ENCODE measurements at places on chromosomes 3 and 15.
A peak's percentile ranks its signal among the peaks of the same experiment; 100 is the strongest.

- no peak for DNase-seq
These were observed 40.8 kb upstream of the IQCF6 start for GRCh38 chr3:51819709-51820406.

DNA sequence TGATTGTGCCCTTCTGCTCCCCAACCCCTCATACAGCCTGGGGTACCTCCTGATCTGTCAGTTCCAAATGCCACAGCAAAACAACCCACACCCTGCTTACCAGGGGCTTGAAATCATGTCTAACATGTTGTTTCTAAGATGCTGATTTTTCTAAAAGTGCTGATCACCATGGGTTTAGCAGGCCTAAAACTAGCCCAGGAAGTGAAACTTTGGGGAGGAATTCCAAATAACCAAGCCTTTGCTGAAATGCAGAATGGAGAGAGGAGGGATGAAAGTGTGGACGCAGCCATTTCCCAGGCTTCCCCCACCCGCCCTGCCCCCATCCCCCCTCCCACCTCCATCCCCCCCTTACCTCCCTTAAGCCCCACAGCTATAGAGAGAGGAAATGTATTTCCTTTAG, 2.0 kb upstream of the HRH1 start:
- no peak for DNase-seq

- DNase-seq, result no peak
These were observed 3.0 kb upstream of the ZNF774 start for GRCh38 chr15:90349072-90349471.

- DNase-seq, result no peak
These were observed 235.2 kb downstream of the TLE3 start for GRCh38 chr15:69862540-69862939.

GRCh38 chr3:189586941-189587663, 44.1 kb upstream of the TP63 start:
- no peak for DNase-seq

DNA sequence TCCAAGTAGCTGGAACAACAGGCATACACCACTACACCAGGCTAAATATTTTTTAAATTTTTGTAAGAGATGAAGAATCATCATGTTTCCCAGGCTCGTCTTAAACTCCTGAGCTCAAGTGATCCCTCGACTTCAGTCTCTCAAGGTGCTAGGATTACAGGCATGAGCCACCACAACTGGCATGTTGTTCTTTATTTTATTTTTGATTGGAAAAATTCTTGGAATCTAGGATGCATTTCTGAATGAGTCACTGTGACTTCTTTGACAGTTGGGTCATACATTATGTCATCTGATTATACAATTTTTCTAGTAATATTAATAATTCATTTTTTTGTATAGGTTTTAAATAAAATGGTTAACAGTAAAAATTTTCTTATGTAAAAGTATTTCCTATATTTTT, 870.2 kb downstream of the SI start:
- DNase-seq, result no peak

DNA sequence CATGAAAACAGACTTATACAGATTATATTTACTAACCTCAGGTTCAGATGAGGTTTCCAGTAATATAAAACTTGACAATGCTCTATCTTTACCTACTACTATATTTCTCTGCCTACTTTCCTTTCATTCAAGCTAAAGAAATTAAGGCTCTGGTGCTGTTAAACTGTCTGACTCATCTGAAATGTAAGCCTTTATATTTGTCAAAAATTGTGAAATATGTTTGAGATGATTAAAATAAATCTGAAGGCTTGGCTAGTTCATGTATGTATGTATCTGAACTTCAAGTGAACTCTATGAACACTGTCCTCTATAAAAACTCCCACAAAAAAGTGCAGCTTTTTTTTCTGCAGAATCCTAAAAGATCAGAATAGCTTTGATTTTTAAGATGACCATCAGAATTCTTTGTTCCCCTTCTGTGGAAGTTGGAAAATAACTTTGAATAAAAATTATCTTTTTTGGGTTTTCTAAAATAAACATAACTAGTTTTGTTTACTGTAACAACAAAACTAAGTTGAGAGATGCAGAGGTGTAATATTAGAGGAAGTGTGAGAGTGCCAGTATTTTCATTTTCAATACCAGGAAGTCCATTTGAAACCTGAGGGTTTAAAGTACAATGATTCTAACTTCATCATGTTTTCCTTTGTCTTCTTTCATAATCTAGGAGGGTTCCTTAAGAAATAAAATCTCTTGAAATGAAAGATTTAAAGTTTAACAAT, 42.2 kb downstream of the ILDR1 start:
- DNase-seq, result no peak

GRCh38 chr15:92690395-92690794, 34.8 kb upstream of the FAM174B start:
- DNase-seq, result no peak

DNA sequence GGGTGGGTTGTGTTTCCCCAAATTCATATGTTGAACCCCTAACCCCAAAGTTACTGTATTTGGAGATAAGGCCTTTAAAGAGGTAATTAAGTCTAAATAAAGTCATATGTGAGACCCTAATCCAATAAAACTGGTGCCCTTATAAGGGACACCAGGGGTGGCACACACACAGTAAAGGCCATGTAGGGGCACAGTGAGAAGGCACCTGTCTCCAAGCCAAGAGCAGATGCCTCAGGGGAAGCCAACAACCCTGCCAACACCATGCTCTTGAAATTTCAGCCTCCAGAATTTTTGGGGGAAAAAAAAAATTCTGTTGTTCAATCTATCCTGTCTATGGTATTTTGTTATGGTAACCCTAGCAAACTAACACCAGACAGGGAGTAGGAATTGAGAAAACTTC, 1.5 kb upstream of the GMNC start:
- DNase-seq, result no peak

DNA sequence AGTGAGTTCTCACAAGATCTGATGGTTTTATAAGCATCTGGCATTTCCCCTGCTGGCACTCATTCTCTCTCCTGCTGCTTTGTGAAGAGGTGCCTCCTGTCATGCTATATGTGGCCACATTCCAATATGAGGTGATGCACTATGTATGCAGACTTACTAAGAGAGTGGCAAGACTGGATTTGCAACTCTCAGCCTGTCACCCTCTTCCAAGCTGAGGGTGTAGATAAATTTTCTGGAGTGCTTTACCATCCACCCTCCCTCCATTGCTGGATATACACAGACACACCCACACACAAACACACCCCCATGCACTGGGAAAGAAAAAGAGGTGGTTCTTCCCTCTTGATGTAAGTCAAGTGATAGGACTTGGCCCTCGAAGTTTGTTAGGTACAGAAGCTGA, 30.2 kb upstream of the CHMP2B start:
- DNase-seq, result no peak

DNA sequence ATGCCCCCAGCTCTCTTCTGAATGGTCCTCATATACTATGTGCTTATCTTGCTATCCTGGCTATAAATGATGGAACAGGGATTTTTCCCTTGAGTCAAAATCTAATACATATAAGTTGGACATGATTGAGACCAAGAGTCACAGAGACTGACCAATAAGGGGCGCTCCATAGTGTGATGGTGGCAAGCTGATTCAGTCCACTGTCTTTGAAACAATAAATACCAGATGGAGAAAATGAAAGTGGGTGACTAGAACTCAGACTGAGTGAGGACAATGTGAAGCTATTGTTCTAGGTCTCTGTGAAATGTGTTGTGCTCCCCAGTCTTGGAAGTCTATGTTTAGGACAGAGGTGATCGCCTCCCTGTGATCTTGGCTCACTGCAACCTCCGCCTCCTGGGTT, 10.6 kb upstream of the FSTL1 start:
- no peak for DNase-seq

GRCh38 chr3:123920383-123920782, 36.3 kb upstream of the MYLK start:
- no peak for DNase-seq

- no peak for DNase-seq
These were observed 55.1 kb upstream of the POLR2M start for GRCh38 chr15:57651445-57651844.

DNA sequence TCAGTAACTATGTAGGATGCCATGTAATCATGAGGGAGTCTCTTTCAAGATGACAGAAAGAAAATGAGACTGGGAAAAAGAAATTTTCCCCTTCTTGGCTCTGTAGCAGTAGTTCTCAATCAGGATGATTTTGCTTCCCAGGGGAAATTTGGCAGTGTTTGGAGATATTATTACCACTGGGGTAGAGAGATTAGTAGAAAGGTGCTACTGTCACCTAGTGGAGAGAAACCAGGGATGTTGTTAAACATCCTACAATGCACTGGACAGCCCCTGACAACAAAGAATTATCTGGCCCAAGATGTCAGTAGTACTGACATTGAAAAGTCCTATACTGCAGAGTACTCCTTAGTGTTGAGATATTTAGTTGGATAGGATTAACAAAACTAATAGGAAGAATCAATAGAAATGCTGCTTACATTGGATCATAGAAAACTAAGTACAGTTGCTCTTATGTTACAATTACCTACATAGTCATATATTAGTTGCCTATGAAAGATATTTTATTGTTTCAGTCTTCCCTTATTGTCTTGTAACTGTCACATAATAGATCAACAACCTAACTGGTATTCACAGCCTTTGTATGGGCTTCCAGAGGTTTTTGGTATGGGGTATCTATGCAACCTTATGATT, 433.3 kb downstream of the RAP2B start:
- DNase-seq, result peak; percentile 18

DNA sequence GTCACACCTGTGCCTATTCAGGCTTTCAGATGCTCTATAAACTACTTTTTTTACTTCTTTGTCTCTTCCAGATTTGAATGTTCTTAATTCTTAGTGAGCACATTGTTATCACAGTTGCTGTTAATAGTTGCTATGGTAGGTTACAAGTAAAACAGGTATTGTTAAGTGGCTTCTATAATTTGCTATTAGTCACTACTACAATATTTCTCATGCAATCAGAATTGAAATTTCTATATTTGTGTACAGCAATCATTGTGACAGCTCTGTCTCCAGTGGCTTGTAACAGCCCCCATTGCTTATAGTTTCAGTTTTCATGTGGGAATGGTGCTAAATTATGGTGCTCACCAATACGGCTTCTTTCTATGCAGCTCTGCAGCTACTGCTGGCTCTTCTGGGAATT, 318.4 kb upstream of the GOLIM4 start:
- DNase-seq, result no peak

DNA sequence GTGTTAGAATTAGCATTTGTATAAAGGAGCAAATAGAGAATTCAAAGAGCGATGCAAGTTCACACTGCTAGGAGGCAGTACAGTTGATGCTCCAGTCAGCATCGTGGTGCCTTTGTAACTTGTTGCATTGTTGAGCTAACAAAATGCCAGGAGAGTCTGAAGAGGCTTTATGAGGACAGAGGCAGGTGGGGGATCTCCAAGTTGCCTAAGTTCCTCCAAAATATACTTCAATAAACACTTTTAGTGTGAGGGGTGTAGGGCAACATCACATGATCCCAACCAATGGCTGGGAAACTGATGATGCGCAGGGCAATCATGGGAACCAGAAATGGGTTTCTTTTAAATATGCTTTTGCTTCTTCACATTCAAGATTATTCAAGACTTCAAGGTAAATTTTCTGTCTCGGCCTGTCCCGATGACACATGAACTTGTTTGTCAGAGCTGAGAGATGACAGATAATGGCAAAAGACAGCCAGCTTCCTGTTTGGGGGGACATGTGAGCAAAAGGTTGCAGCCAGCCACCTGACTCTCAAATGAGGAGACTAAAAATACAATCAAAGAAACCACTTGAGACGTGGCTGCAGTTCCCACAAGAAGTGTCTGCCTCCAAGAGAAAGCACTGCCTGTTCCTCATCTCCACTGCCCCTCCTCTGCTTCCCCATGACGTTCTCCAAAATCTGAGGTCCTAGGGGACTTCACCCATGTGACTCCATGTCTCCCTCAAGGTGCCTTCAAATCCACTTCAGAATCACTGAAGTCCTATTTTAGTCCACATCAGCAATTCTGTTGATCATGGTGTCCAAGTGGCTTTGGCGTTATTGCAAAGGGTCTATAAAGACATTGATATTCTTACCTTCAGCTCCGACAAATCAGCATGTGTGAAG, 39.3 kb downstream of the KLHL6 start:
- no peak for DNase-seq

DNA sequence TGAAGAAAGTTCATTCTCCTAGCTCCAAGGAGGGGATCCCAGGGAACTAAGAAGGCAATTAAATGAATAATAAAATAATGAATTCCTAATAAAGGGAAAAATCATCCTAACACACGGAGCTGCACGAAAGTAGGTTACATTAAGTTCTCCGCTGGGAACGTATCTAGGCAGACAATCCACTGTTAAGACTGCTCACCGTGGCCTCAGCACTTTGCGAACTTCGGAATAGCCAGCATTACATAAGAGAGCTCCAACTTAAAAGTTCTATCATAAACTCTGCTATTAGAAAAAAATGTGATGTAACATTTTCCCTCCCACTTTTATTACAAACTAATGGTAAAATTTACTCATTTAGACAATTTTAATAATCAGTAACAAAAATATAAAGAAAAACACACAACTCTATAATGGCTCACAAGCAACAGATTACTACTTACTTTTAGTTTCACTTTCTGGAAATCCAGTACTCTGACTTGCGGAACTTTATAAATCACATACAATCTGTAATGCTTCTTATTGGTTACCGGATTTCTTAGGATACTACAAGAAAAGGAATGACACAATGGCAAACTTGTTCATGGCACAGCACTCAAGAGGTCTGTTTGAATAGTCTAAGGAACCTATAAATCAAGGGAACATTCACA, 8.5 kb downstream of the SNRPA1 start:
- no peak for DNase-seq

DNA sequence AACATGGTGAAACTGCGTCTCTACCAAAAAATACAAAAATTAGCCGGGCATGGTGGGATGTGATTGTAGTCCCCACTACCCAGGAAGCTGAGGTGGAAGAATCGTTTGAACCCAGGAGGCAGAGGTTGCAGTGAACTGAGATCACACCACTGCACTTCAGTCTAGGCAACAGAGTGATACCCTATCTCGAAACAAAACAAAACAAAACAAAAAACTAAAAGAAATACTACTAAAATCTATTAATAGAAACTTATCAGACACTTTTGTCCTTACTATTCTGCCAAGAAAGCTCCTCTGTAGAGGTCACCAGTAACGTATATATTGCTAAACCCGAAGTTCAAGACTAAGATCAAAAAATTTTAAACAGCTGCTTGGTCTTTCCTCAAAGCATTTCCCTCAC, 67.1 kb downstream of the SMARCC1 start:
- no peak for DNase-seq

DNA sequence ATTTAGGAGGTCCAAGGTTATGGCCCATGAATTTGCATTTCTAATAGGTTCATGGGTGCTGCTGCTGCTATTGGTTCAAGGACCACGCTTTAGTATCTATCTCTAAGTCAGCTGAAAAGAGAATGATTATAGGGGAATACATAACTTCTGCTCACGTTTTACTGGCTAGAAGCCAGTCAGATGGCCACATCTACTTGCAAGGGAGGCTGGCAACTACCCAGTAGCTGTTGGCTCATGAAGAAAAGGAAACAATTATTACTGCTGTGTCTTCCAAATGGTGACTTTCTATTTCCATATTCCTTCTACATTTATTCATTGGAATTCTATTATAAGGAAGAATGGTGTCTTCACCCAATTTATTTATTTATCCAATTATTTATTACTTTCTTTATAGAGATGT, 54.2 kb downstream of the SLC25A36 start:
- no peak for DNase-seq
